Activated naive CD4-positive, alpha-beta T cell treated with anti-CD3 and anti-CD28 coated beads, Interleukin-2, amount 50 U/mL, for 72 hours (primary cell): ENCODE measurements at places on chromosomes 7 and 10. TPM values are rescaled to one million over a fixed set of nuclear protein-coding genes. Genes with fewer than 3 reads are reported as not detected.

DNA sequence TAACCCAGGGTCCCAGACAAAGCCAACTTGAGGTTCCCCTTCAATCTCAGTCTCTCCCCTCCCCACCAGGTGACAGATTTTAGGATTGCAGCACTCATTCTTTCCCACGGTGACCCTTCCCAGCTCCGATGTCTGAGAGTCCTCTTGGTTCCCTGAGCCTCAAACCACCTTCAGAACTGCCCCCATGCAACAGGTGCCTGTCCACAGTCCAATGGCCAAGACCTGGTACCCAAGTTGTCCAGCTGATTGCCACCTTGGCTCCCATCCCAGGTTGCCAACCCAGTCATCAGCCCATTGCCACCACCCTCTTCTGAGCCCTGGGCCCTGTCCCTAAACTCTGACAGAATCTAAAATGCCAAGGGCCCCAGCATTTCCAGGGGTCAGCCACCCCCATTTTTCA is 53.5 kb downstream of the SLIT1 start:
- DNase-seq, result no peak

- DNase-seq, result no peak
Observed at GRCh38 chr10:50991456-50992355, 82.6 kb upstream of the PRKG1 start.

DNA sequence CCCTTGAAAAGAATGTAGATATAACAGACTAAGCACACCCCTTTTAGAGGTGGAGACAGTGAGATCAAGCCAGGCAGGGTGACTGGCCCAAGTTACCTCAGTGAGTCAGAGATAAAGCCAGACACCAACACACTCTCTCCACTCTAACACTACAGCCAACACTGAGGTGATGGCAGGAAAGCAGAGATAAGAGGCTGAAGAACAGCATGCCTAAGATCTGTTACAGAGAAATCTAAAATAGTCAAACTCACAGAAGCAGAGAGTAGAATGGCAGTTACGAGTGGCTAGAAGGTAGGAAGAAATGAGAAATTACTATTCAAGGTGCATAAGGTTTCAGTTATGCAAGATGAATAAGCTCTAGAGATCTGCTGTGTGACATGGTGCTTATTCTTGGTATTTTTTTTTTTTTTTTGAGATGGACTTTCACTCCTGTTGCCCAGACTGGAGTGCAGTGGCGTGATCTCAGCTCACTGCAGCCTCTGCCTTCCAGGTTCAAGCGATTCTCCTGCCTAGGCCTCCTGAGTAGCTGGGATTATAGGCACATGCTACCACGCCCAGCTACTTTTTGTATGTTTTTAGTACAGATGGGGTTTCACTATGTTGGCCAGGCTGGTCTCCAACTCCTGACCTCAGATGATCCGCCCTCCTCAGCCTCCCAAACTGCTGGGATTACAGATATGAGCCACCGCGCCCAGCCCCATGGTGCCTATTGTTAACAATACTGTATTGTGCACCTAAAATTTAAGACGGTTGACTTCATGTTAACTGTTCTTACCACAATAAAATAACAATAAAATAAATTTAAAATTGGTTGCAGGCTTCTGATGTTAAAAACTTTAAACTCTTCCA is 28.7 kb downstream of the ICA1 start:
- DNase-seq, result no peak

DNA sequence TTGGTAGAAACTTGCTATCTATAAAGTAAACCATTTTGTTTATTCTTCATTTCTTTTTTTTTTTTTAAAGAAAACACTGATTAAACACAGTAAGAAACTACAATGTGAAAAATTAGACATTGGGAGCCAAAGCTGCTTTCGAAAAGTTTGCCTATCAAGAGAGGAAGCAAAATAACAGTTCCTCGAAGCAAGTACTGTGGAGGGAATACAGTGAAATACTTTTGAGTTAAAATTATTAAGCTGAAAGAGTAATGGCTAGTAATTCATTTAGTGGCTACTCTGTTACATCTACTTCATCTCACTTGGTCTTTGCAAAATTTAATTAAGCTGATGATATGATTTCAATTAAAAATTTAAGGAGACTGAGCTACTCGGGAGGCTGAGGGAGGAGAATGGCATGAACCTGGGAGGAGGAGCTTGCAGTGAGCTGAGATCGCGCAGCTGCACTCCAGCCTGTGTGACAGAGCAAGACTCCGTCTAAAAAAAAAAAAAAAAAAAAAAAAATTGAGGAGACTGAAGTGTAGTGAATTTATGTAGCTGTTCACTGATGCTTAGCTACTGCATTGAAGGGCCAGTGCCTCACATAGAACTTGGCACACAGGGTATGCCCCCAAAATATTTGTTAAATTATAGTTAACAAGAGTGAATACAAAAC is 982.1 kb upstream of the MBL2 start:
- DNase-seq, result no peak

GRCh38 chr10:114174695-114175188 is 739 bp upstream of the CCDC186 start:
- DNase-seq, result no peak

DNA sequence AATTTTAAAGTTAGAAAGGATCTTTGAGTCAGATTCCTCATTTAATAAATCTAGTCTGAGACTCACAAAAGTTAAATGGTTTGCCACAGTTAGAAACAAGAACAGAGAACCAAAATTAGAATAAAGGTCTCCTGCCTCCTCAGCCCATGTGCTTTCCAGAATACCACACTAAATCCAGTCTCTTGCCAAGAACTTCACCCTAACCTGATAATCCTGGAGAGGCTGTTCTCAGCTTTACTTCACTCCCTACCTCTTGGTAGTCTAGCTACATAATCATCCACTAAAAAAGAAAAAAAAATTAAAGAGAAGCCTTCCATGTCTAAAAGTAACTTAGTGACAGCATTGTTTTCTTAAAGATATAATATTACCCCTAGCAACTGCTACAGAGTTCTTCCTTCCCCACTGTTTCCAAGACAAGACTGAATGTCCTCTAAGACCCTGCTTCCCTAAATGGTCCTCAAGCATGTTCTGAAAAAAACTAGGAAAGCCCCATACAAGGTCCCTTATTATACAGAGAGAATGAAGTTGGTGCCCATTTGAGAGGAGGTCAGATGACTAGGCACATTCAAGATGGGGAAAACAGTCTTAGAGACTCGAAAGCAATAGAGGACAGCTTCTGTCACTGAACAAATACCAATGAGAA is 56.8 kb downstream of the ZNF438 start:
- no peak for DNase-seq

Gene LBX1
- not detected for total RNA-seq

DNA sequence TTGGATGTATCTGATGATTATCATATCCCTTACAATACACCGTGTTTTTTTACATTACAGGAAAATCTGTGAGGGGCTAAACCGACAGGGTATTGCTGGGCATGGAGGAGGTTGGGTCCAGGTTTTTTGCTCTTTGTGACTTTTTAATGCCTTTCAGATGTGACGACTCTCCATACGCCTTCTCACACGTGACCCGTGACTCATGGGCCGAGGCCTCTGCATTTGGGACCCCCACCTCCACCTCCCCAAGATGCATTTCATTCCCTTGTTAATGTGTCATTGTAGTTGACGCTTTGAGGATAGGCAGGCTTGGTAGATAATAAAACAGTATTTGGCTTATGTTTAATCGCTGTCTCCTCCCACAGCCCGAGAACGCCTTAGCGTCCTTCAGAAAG is 95.3 kb downstream of the CUX1 start:
- DNase-seq, result no peak

Gene RET
- 0.45 TPM for total RNA-seq

DNA sequence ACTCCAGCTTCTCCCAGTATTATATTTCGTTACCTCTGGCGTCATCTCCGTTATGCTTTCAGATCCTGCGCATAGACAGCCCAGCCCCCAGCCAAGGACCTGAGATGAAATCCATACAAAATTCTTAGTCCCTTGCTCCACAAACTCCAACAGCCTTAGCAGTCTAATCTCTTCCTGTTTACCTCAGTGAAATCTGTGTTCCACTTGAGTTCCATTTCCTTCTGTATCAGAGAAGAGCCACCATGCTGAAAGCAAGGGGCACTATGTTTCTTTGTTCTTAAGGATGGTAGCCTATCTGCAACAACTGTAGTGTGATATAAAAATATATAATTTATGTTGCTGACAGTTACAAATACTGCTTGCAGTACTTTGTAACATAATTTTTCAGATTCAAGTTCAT is 59.8 kb downstream of the PTEN start:
- no peak for DNase-seq

- no peak for DNase-seq
Observed at GRCh38 chr7:74655324-74655723, 2.2 kb upstream of the GTF2I start.

Gene GDF2
- not detected for total RNA-seq

GRCh38 chr7:81743201-81743600 is 26.6 kb downstream of the HGF start:
- DNase-seq, result no peak

DNA sequence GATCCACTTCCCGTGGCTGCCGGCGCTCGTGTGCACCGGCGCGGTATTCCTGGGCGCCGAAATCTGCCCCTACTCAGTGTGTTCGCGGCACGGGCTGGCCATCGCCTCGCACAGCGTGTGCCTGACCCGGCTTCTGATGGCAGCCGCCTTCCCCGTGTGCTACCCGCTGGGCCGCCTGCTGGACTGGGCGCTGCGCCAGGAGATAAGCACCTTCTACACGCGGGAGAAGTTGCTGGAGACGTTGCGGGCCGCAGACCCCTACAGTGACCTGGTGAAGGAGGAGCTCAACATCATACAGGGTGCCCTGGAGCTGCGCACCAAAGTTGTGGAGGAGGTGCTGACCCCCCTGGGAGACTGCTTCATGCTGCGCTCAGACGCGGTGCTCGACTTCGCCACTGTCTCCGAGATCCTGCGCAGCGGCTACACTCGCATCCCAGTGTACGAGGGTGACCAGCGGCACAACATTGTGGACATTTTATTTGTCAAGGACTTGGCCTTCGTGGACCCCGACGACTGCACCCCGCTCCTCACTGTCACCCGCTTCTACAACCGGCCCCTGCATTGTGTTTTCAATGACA is 1.3 kb downstream of the CNNM1 start:
- DNase-seq, result no peak

GRCh38 chr7:2460188-2460587 is 16.0 kb downstream of the GRIFIN start:
- DNase-seq, result no peak

Gene CDK6
- 153 TPM for total RNA-seq

DNA sequence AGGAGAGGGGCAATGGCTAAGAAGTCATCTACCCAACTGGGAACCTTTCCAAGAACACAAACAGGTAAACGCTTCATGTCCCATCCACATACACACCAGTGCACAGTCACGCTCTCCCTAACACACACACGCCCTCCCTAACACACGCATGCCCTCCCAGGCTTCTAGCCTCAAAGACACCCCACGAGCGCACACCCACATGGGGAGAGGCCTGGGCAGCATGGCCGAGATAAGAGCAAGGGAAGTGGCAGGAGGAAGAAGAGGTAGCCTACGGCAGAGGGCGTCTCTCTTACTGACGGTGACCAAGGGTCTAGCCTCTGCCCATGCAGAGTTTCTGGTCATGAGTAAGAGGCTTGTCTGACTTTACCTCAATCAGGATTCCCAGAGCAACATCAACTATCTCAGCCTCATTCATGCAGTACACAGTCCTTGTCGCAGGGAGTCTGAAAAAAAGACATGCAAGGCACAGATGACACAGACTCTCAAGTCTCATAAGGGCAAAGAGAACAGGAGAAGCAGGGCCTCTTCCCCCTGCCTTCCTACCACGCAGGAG is 3.1 kb downstream of the CYREN start:
- no peak for DNase-seq
